ENCODE measurements at places on chromosomes 5 and 9.

GRCh38 chr9:73023025-73023541, 70.2 kb upstream of the ALDH1A1 start:
- peak; percentile 40 for DNase-seq

DNA sequence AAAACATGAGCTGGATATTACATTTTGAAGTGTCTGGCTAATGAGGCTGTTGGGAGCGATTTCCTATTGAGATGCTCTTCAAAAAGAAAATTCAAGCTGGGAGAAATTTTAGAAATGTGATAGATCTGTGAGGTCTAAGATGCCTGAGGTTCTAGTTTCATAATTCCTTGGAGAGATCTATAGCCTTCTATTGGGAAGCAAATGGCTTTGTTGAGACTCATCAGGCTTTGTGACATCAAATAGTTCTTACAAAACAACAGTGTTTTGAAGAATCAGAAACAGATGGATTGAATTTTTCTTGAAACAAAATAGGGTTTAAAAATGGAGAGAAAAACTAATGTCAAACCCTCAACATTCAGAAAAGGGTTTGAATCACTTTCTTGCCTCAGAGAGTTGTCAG, 292.9 kb downstream of the NNT start:
- DNase-seq: no peak

GRCh38 chr5:60248901-60249300, 355.4 kb upstream of the PDE4D start:
- no peak for DNase-seq

- DNase-seq: no peak
Measured at GRCh38 chr5:45038366-45038987, 229.7 kb downstream of the MRPS30 start.

DNA sequence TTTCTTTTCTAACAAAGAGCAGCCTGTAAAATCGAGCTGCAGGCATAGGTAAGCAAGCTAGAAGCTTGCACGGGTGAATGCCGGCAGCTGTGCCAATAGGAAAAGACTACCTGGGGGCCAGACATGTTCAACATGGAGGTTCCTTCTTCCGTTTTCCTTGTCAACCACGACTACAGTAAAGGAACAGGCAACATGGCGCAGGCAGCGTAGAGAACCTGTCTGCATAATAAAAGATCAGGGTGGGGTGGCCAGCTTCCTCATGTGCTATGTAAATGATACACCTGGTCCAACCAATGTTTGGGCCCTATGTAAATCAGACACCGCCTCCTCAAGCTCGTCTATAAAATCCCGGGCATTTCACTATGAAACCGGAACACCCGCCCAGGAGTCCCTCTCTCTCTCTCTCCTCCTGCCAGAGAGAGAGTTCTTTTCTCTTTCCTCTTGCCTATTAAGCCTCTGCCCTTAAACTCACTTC, 103.8 kb upstream of the LIFR start:
- no peak for DNase-seq

DNA sequence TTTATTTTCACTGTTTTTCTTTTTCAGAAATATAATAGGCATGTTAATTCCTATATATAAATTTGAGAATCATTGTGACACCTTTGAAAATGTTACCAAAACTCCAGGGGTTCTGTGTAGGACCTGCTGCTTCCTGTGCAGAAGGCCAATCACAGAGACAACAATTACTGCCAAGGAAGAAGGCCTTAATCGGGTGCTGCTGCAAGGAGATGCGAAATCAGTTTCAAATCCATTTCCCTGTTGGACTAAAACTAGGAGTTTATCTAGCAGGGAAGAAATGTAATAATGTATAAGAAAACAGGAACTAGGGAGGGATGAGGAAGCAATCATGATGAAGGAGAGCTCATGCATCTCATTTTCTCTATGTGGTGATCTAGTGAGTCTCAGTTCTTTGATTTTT, 209.7 kb upstream of the NUDT12 start:
- no peak for DNase-seq

DNA sequence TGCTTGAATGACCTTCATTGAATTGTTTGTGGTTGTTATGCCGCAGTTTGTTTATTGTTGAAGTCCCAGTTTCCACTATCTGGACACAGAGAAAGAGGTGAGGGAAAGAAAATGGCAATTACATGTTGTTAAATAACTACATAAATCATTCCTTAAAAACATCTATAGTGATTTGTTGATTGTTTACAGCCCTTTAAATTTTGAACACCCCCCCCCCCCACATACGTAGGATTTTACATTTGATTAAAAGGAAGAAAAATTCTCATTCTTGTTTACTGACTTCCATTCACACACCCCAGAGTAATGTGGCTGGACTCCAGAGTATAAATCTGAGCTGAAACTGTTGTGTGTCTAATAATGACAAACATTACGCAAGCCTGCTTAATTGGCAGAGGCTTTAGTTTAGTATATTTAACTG, 87.1 kb upstream of the FAM174A start:
- DNase-seq: no peak

- DNase-seq: no peak
Measured at GRCh38 chr5:148569948-148570347, 84.4 kb downstream of the HTR4 start.

DNA sequence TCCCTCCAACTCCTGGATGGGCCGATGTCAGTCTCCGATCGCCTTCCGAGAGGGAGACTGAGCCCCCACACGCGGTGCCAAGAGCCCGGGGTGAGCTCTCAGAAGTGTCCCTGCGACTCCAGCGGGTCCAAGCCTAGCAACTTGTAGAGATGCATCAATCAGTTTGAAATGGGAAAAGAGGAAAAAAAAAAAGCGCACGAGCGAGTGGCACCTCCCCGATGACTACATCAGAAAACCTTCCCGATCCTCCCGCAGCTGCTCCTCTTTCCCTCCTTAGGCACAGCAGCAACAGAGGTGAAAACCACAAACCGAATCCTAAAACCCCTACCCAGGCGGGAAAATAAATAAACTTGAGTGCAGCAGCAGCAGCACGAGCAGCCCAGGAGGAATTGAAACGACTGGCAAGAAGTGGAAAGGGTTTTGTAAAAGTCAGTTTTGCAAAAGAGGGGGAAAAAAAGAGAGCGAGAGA, 1.0 kb upstream of the EFNA5 start:
- no peak for DNase-seq

DNA sequence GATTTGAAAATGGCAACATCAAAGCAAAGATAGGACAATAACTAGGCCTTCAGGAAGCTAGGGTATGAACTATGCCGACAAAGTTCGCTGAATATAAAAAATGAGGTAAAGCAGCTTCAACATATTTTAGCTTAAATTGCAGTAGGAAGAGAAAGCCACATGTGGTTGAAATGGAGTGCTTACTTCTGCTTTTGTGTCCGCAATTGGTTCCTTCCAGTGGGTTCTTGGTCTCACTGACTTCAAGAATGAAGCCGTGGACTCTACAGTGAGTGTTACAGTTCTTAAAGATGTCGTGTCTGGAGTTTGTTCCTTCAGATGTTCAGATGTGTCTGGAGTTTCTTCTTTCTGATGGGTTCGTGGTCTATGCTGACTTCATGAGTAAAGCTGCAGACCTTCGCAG, 95.2 kb downstream of the APTX start:
- DNase-seq: no peak

- no peak for DNase-seq
Measured at GRCh38 chr5:74626386-74627222, 13.9 kb downstream of the ENC1 start.
